Transverse colon (tissue), 4 donors: ENCODE measurements at places on chromosomes 7 and 10. TPM values are rescaled to one million over a fixed set of nuclear protein-coding genes. Genes with fewer than 3 reads are reported as not detected.

- H3K4me3 ChIP-seq = no peak overlapping the region
- peaks cover 16% of the 10 kb centered on the region for H3K36me3 ChIP-seq
- no peaks in the 10 kb centered on the region for H3K27me3 ChIP-seq
- no peak overlapping the region for H3K27ac ChIP-seq
- DNase-seq = no peak
Measured at GRCh38 chr7:99406557-99406956, 1.8 kb downstream of the PDAP1 start.

The CHST3 gene
- 4.3 TPM for total RNA-seq

DNA sequence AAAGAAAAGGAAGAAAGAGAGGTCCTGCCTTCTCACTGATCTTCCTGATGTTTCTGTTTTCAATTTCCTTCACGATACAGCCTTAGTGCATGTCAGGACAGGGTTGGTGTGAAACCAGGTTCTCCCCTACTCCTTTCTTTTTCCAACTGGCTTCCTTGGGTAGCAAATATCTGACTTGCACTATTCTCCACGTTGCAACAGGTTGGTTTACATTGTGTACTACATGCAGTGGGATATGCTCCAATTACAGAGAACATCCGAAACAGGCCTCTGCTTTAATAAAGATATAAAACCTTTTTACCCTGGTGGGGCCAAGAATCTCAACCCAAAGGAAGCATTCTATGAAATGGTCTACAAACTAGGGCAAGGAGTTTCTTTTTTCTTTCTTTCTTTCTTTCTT lies 16.9 kb upstream of the CREB5 start:
- H3K27me3 ChIP-seq = peaks cover 23% of the 10 kb centered on the region
- no peak overlapping the region for H3K4me3 ChIP-seq
- no peak overlapping the region for H3K27ac ChIP-seq
- H3K4me1 ChIP-seq = no peaks in the 10 kb centered on the region
- no peaks in the 10 kb centered on the region for H3K36me3 ChIP-seq

DNA sequence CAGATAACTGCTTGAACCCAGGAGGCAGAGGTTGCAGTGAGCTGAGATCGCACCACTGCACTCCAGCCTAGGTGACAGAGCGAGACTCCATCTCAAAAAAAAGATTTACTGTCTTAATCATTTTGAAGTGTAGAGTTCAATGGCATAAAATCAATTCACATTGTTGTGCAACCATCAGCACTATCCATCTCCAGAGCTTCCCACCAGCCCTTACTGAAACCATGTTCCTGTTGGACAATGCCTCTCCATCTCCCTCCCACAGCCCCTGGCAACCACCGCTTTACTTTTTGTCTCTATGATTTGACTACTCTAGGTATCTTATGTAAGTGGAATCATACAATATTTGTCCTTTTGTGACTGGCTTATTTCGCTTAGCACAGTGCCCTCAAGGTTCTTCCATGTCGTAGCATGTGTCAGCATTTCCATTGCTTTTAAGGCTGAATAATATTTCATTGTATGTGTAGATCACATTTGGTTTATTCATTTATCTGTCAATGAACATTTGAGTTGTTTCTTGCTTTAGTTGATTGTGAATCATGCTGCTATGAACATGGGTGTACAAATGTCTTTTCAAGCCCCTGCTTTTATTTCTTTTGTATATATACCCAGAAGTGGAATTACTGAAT lies 33.1 kb downstream of the NACAD start:
- no peaks in the 10 kb centered on the region for H3K4me1 ChIP-seq
- DNase-seq = no peak
- no peaks in the 10 kb centered on the region for H3K36me3 ChIP-seq
- no peaks in the 10 kb centered on the region for H3K27me3 ChIP-seq
- no peak overlapping the region for H3K27ac ChIP-seq
- H3K4me3 ChIP-seq = no peak overlapping the region

DNA sequence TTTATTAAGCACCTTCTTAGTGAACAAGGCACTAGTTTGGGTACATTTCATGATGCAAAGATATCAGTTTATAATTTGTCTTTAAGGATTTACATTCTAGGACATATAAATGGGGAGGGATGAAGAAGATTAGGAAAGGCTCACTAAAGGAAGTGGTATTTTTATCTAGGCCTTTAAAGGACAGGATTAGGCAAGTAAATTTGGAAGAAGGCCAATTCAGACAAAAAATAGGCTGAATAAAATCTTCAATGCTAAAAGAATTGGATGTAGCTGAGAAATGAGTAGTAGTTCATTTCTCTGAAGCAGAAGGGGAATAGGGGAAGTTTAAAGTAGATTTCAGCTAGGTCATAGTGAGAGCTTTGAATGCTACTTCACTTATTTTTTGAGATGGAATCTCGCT lies 4.8 kb upstream of the FAM24B start:
- H3K4me3 ChIP-seq = no peak overlapping the region
- peaks cover 5% of the 10 kb centered on the region for H3K4me1 ChIP-seq
- no peaks in the 10 kb centered on the region for H3K36me3 ChIP-seq
- H3K27me3 ChIP-seq = no peaks in the 10 kb centered on the region

The TBC1D12 gene
- 58.0 TPM for total RNA-seq

- peak overlapping the region; percentile 81 for H3K27ac ChIP-seq
- no peaks in the 10 kb centered on the region for H3K27me3 ChIP-seq
- no peaks in the 10 kb centered on the region for H3K36me3 ChIP-seq
- peaks cover 81% of the 10 kb centered on the region for H3K4me1 ChIP-seq
- no peak overlapping the region for H3K4me3 ChIP-seq
Measured at GRCh38 chr10:79268161-79268601, 79.1 kb upstream of the PPIF start.

- no peak overlapping the region for H3K4me3 ChIP-seq
- H3K4me1 ChIP-seq = no peaks in the 10 kb centered on the region
- H3K27me3 ChIP-seq = no peaks in the 10 kb centered on the region
- no peak overlapping the region for H3K27ac ChIP-seq
Measured at GRCh38 chr7:30656006-30656957, 26.0 kb downstream of the CRHR2 start.
